ENCODE measurements at places on chromosomes 4 and X.

DNA sequence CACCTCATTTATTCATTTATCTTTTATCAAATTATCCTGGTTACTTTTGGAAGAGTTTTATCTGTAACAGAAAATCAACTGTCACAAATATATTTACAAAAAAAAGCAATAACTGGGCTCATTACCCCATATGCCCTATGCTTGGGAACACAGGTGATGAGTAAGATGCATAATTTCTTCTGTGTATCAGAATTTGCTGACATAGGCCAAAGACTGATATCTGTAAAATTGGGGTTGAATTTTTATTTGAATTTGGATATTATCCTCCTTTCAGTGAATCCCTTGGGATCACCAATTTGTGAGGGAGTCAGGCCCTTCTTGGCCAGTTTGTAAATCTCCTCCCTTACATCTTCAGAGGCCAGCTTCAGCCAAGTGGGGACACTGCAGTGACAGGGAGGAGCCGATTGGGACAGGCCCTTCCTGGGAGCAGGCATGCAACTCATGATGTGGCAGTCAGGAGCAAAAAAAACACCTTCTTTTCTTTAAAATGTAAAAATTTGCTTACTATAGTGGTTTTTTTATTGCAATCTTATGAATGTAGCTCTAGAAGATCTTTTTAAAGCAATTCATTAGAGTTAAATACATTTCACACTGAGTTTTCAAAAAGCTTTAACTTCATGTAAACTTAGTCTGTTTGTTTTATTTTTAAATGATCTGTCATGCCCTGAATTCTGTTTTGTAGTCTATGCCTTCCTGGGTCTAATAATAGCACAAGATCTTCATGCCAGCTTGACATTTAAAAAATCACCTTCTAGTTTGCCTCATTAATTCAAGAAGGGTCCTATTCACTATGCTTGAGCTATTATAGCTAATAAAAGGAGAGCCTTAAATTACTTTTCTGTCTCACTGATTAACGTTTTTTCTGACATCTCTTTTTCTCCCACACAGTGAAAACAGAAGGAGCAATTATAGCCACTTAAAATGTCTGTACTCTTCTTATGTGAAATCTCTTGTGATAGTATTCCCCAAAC lies 136.6 kb upstream of the SPRY1 start:
- DNase-seq = no peak

GRCh38 chrX:100645106-100645505 lies 1.1 kb downstream of the SRPX2 start:
- no peak for DNase-seq

DNA sequence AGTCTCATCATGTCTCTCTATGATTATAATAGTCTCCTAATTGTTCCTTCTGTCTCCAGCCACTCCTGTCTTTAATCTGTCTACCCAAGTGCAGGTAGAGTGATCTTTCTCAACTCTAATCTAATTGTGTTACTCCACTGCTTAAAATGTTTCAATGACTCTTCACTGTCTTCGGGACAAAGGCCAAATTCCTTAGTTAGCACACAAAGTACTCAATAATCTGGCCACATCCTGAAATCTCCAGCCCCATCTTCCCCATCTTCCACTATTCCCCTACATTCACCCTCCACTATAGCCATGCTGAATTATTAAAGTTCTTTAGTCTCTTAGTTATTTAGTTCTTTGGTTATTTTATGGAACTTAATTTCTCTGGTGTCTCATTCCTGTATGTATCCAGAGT lies 353.3 kb downstream of the OPHN1 start:
- DNase-seq = no peak

DNA sequence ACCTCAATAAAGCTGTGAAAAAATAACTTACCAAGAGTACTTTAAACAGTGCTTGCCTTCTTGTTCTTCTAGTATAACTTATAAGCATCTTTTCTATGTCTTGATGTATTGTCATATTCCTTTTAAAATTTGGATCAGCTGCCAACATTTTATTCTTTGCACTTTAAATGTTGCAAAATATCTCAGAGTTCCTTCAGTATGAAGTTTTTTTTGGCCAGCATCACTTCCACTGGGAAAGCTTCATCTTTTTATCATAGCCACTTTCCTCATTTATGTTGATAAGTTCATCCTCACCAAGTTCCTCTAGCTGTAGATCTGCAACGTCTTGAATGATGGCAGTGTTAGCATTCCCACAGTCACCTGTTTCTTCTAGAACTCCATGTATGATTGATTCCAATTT lies 24.2 kb downstream of the CXorf58 start:
- DNase-seq = no peak

GRCh38 chr4:186021461-186022167 lies 47.3 kb upstream of the TLR3 start:
- DNase-seq = no peak

- DNase-seq = no peak
Observed at GRCh38 chrX:114061226-114061625, 522.7 kb upstream of the HTR2C start.

- DNase-seq = no peak
Observed at GRCh38 chrX:38571058-38571457, 9.7 kb downstream of the TSPAN7 start.

DNA sequence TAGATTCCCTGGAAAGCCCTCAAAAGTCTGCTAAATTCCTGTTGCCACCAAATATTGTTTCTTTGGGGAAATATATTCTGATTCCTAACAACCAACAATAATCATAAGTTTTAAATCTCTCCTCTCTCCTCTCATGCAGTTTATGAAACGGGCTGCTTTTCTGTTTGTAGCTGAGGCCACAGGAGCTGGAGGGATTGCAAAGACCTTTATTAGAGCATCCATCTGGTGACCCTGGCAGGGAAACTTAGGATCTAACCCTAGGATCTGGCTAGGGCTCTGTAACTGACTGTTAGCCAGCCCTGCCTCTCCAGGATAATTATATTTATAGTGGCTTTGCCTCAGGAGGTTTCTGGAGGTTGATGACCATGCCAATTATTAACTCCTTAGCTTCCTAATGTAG lies 56.9 kb downstream of the SMAD1 start:
- no peak for DNase-seq

DNA sequence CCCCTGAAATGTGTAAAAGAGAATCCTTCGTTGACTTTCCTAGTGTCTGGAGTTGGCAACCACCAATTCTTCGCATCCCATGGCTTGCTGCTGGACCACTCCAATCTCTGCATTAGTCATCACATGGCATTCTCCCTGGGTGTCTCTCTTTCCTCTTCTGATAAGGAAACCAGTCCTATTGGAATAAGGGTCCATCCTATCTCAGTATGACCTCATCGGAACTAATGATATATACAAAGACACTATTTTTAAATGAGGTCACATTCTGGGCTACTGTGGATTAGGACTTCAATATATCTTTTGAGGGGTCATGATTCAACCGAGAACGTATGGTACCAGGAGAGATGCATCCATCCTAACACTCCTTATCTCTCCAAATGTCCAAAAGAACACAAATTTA lies 259.1 kb upstream of the CPEB2 start:
- DNase-seq = no peak

DNA sequence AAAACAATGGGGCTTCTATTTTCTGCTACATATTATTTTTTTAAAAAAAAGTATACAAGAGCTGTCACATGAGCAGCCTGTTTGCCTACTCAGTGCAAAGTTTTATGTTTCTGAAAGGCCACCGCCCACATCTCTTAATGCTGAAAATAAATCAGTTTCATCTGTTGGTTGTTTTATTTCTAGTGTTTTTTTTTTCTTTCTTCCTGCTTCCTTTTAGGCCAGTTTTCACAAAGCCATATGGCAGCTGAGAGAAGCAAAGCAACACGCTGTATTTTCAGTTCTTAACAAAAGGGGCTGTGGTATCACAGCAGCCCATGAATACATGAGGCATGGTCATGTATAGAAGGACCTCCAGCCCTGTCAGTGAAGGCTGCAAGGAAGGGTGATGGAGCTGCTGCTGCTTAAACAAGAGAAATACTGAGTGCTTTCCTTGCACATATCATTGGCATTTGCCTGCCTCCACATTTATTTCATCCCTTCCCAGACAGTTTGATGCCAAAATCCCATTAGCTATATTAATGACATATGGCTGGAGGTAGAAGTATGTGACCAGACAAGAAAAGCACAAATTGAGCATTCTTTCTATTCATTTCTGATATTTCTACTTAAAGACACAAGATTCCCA lies 172.5 kb downstream of the PCDH18 start:
- no peak for DNase-seq

GRCh38 chrX:10038585-10038984 lies 71.4 kb downstream of the CLDN34 start:
- DNase-seq = no peak

DNA sequence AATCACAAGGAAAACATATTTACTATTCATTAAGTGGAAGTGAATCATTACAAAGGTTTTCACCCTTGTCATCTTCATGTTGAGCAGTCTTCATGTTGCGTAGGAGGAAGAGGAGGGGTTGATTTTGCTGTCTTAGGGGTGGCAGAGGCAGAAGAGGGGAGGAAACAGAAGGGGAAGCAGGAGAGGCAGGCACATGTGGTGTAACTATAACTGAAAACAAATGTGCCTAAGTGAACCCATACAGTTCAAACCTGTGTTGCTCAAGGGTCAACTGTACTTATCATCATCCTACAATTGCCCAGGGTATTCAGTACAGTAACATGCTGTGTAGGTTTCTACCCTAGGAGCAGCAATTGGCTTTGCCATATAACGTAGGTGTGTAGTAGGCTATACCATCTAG lies 47.2 kb downstream of the SYNPO2 start:
- no peak for DNase-seq

DNA sequence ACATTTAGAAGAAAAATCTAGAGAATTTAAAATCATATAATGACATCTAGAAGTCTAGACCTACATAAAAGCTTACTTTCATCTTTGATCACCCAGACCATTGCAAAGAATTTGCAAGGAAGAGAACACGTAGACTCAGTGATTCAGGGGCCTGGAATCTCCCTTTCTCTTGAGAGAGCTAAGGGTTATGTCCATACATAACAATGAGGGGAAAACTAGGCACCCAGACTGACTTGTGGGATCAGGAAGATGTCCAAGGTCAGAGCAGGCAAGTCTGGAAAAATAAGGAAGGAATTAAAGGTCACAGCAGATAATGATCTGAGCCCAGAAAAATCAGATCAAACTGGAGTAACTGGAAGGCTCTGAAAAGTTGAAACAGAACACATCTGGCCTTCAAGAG lies 198.4 kb upstream of the SFRP2 start:
- no peak for DNase-seq

GRCh38 chr4:114193624-114194399 lies 214.4 kb upstream of the ARSJ start:
- no peak for DNase-seq

- no peak for DNase-seq
Observed at GRCh38 chrX:10085223-10085622, 71.6 kb upstream of the CLCN4 start.

All from activated naive CD8-positive, alpha-beta T cell treated with anti-CD3 and anti-CD28 coated beads, Interleukin-2, amount 50 U/mL, for 16 hours (primary cell).